ENCODE measurements at places on chromosomes 5 and 9.

GRCh38 chr5:57072218-57072892 is 101.5 kb upstream of the GPBP1 start:
- no peak for DNase-seq

DNA sequence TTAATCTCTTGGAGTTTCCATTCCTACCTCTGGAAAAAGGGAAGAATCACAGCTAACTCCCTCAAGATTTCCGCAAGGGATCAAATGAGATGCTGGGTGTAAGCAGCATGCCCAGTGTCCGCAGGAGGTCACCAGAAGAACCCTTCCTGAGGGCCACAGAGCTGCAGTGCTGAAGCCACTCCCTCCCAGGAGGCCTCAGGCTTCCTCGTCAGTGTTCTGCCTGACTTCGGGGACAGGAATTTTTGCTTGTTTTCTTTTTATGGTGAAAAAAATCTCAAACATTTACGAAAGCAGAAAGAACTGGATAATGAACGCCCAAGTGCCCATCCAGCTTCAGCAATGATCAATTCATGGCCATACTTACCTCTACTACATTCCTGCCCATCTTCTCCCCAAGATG is 183.0 kb downstream of the CDK5RAP2 start:
- peak; percentile 64 for DNase-seq

GRCh38 chr9:21831841-21832509 is 29.5 kb downstream of the MTAP start:
- DNase-seq: peak; percentile 88

GRCh38 chr5:112174959-112175594 is 244.0 kb downstream of the EPB41L4A start:
- peak; percentile 52 for DNase-seq

DNA sequence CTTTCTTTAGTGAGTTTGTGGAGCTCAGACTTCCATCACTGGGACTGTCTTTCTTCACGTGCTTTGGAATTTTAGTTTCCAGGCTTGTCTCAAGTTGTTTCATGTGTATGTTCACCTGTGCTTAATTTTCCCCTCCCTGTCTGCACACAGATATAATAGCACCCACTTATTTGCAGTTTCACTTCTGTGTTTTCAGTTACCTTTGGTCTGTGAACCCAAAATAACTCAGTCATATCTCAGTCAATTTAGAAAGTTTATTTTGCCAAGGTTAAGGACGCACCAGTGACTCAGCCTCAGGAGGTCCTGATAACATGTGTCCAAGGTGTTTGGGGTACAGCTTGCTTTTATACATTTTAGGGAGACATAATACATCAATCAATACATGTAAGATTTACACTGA is 330.4 kb downstream of the ICE1 start:
- DNase-seq: no peak

DNA sequence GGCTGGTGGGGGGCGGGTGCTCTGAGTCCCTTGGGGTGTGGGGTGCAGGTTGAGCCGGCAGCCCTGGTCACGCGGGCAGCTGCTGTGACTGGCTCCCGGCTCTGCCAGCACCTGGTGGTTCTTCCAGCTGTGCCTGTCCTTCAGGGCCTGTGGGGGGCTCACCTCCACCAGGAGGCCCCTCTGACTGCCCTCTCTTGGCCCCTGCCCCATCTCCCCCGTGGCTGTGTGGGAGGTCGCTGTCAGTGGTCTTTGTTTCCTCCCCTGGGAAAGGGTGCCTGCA is 3.3 kb downstream of the RXRA start:
- DNase-seq: no peak

DNA sequence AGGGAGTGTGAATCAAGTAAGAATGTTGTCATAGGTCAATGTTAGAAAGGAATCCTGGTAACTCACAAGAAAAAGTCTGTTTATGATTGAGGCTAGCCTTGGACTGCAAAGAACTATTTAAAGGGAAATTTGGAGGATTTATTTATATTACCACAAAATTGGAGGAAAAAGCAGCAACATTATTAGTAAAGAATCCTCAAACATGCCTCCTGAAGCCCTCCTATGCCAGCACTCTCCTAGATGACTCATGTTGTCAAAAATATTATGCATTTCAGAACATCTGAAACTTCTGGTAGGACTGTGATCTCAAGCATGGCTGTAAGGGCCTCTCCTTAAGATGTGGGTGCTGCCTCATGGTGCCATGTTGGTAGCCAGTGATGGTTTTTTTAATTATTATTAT is 628.5 kb downstream of the CHSY3 start:
- peak; percentile 36 for DNase-seq

DNA sequence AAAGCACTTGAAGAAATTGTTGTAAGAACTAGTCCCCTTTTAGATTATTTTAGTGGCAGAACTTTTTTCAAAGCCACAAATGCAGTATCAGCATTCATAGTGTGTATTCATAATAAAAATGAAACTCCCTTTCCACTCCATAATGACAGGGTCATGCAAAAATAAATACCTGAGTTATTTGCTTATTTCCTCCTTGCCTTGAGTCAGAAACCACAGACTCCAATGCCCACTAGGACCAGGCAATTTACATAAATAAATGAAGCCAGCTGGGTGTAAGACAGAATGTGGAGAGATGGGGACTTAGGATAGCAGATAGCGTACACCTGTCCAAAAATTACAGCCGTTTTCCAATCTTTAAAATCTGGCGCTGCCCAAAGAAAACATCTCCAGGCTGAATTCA is 417.8 kb downstream of the TMEM161B start:
- no peak for DNase-seq

GRCh38 chr9:123609844-123610243 is 253.8 kb downstream of the CRB2 start:
- peak; percentile 12 for DNase-seq

DNA sequence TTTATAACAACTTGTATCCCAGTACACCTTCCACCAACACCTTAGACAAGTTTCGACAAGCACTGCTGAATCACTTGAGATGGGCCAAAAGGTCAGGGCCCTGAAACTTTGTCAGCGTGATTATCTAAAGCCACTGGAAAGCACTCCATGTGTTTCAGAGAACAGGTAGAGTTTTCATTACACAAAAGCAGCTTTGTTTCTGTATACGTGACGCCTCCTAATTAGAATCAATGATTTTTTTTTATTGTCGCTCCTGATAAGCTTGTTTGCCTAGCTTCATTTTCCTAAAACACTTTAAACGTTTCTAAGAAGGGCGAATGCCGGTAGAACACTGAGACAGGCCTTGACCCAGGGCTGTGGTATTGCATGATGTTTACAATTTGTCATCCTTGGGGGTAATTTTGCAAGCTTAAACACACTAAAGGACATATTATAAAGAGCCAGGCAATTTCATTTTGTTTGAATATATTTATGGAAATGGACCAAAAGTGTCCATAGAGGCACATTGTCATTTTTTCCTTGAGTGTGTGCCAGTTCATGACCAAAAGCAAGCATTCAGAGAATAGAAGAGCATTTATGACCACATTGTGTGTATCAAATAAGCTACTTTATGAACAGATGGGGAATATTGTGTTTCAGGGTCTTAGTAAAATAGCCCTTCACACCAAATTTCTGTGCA is 193.6 kb downstream of the GLIS3 start:
- no peak for DNase-seq

DNA sequence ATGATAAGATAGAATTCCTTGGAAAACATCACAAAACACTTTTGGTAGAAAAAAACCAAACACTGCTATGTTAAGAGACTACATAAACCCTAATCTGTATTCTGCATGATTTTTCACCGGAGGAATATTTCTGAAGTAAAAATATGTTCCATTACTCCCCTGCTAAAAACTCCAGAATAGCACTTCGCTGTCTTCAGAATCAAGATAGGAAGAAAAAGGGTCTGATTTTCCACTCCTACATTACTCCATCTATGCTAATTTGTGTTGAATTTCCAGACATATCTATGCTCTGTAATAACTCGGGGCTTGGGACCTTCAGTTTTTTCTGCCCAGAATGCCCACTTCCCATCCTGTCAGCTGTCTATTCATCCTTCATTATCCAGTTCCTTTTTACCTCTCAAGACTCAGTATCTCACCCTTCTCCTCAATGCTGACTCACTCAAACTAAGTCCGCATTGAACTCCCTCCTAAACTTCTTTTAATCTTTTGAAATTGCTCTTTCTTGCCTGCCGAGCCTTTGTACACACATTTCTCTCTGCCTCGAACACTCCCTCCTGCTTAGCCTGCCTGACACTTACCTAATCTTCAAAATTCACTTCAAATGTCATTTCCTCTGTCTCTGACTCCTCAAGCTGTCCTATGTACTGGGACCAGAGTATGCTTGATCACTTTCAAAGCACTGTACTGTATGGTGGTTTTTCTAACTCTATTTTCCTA is 171.0 kb downstream of the ARRDC3 start:
- no peak for DNase-seq

- DNase-seq: no peak
These were observed 78.4 kb upstream of the IL6ST start for GRCh38 chr5:56072863-56073766.

- peak; percentile 51 for DNase-seq
These were observed 2.2 kb downstream of the SPIN1 start for GRCh38 chr9:88390371-88390990.

GRCh38 chr5:178284093-178284675 is 51.6 kb upstream of the PHYKPL start:
- DNase-seq: no peak

DNA sequence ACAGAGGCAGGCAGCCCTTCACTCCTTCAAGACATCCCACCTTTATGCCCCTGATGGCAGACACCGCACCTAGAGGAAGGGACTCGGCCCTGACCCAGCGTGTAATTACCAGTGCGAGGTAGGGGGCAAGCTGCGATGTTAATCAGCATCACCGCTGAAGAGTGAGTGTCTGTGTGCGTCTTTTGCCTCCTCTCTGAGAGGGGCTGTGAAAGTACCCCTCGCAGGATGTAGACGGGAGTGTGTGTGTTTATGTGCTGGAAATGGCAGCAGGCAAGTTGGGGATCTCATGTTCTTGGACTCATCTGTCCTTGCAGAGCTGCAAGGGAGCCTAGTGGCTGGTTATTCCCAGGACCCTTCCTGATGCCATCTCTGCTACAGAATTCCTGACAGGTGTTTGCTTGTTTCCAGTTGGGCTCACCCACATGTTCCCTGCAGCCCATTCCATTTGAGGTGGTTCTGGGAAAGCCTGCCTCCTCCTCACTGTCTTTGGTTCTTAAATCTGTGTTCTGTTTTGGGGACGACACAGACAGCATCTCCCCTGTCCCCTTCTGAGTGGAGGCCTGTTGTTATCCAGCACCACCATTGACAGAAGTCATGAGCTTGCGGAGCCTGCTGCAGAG is 70.5 kb downstream of the ZNF618 start:
- DNase-seq: no peak

DNA sequence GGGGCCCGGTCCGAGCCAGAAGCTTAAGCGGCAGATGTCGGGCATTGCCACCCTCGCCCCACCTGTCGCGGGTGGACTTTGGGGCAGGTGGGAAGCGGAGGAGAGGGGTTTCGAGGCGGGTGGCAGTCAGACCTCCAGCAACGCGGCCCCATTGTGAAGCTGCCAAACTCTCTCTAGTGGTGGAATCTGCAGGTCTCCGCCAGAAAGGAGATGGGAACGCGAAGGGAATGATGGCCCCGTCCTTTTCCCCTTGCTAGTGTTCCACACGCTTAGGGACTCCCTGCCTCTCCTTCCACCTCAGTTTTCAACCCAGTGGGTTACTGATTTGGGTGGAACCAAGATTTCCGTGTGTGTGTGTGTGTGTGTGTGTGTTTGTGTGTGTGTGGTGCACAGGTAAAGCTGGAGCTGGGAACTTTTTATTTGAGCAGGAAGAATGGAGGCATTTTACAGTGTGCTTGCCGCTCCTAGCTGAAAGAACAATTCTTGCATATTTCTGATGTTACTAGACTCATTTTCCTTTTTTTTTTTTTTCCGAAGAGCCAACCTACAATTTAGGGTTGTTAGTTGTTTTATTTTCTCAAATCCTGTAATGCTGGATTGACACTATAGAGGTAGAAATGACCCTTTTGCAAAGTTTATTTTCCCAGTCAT is 1.3 kb downstream of the MACIR start:
- DNase-seq: peak; percentile 59

- DNase-seq: no peak
These were observed 86.6 kb downstream of the ACER2 start for GRCh38 chr9:19495186-19496028.
